ENCODE measurements at places on chromosomes 11 and 22. TPM values are rescaled to one million over a fixed set of nuclear protein-coding genes. Genes with fewer than 3 reads are reported as not detected.

HBG1 gene
- not detected for total RNA-seq

MAPK8IP2 gene
- total RNA-seq, result 0.28 TPM

DNA sequence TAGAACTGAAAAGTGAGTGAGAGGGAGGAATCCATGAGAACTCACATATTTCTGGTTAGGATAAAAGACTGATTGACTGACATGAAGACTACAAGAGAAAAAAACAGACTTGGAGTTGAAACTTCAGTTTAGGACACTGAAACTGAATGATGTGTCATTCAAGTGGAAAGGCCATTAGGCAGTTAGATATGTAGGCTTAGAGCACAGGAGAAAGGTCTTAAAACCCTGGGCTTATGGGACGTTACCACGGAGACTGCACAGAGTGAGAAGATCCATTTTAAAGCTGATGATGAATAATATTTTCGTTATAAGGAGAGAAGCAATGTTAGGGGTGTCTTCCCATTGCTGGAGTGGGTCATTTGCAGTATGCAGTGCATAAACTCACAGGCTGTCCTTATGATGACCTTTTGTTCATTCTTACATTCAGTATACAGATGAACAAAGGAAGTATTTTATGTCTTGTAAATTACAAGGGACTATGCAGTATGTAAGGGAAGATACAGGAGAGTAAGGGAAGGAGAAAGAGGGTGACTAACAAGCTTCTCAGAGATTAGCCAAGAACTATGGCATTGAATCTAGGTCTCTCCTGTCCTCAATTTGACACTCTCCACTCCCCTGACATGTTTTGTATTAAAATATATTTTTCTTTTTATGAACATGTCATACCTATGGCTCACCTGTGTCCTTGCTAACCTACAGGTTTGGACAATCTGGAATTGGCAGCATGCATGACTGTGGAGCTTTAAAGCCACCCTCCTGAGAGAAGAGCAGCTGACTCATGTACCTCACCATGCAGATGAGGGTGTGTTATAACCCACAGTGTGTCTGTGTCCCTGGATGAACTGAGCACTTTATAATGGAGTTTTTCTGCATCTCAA is 63.7 kb downstream of the MAML2 start:
- peak; percentile 86 for DNase-seq

DNA sequence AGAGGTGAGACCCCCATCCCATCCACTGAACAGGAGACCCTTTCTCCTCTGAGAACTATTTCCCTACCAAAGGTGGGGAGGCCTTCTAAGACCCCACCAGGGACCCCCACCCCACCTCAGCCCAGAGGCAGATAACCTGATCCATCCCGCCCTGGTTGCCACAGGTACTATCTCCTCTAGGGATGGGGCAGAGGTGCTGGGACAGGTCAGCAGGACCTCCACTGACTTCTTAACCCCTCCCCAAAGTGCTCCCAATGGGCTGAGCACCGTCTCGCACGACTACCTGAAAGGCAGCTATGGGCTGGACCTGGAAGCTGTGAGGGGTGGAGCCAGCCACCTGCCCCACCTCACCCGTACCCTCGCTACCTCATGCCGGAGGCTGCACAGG is 4.3 kb downstream of the INPPL1 start:
- no peak for DNase-seq

GRCh38 chr22:50468626-50469025 is 6.2 kb downstream of the SBF1 start:
- DNase-seq, result no peak

DNA sequence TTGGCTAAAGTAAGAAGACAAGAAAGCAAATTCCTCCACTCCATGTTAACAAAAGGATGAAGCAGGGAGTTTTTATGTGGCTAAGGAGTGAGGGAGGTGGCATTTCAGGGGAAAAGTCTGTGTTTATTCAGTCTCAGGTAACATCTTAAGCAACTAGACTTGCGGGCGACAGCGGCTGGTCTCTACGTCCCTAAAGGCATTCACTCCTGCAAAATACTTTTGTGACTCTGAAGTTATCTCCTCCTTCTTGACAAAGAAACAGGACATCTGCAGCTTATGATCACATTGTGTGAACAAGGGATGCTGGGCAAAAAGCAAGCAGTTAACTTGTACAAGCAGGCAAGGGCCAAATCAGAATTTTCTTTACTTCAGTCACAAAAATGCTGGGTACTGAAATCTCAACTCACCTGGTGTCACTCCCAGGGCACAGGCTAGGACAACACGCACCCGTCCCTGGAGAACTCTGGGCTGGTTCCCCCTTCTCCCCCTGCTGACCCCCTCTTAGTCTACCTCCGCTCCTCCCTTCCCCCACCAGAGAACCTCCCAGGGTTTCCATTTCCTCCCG is 38.3 kb downstream of the IGLL5 start:
- DNase-seq, result no peak

DNA sequence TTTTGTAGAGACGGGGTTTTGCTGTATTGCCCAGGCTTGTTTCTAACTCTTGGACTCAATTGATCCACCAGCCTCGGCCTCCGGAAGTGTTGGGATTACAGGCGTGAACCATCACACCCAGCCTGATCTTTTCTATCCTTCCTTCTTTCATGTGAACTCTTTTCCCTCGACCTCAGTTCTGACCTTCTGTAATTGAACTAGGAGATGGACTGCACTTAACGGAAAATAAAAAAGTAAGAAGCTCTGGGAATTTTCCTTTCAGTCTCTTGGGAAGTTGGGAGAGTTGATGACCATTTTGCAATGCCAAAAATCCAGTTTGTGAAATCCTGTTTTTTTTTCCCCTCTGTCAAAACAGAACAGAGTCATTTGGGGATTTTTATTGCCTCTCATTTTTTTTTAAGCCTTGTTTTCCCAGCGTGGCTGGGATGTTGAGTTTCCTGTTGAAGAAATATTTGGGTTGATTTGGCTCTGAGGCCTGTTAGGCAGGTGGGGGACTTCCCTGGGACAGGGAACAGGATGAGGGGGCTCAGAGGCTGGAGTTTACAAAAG is 26.9 kb upstream of the CYB5R3 start:
- no peak for DNase-seq

RELA gene
- total RNA-seq, result 41.9 TPM

GRCh38 chr11:64878223-64878493 is 263 bp downstream of the EHD1 start:
- DNase-seq, result no peak

Measured in foreskin keratinocyte (primary cell).